ENCODE measurements at places on chromosomes 16 and 17.

DNA sequence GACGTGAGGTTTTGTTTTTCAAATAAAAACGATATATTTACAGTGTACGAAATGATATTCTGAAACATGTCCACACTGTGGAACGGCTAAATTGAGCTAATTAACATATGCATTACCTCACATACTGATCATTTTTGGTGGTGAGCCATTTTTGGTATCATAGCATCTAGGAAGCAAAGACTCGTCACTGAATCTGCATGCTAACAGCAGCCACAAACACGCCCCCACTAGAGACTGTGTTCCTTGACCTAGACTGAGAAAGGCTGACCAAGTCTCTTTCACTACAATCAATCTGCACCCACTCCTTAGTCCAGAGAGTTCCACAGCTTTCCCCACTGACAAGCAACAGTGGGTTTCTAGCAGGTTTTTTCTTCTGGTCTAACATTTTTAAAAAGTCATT, 29.5 kb downstream of the NPLOC4 start:
- DNase-seq: no peak

GRCh38 chr17:16013943-16014407, 14.4 kb downstream of the TTC19 start:
- peak; percentile 22 for DNase-seq

GRCh38 chr16:87954361-87954760, 3.1 kb downstream of the BANP start:
- DNase-seq: no peak

DNA sequence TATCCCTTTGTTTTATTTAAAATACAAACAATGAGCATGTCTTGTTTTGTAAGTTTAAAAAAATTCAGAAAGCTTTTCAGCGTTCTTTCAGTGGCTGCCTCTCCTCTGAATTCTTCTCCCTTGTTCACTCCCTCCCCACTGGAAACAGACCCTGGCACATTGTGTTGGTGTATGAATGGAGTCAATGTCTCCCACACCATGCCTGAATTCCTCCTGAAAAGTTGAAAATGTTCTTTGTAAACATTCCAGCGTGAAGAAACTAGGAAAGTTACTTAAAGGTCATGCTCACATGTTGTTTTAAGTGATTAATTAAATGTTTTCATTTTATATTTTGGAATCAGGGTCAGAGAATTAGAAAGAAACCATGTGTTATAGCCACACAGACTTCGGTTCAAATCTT, 136.9 kb upstream of the DYNLRB2 start:
- no peak for DNase-seq

DNA sequence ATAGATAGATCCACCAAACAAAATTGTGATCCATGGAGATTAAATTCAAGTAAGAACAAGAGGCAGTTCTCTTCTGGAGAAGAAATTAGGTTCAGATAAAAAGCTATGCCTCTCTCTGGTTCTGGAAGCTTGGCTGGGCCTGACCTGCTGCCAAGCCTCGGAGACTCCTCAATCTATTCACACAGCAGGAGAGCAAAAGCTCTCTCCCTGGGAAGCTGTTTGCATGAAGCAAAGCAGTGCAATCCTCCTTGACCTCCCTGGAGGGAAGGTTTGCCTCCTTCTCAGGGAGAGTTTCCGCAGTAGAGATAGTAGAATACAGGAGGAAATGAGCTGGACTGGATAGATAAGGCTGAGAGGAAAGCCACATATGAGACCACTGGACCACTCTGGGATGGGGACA, 78.1 kb upstream of the GNAO1 start:
- no peak for DNase-seq

- DNase-seq: no peak
Measured at GRCh38 chr17:69978056-69978646, 96.9 kb upstream of the KCNJ16 start.

GRCh38 chr16:58195344-58195743, 2.6 kb downstream of the CSNK2A2 start:
- no peak for DNase-seq

DNA sequence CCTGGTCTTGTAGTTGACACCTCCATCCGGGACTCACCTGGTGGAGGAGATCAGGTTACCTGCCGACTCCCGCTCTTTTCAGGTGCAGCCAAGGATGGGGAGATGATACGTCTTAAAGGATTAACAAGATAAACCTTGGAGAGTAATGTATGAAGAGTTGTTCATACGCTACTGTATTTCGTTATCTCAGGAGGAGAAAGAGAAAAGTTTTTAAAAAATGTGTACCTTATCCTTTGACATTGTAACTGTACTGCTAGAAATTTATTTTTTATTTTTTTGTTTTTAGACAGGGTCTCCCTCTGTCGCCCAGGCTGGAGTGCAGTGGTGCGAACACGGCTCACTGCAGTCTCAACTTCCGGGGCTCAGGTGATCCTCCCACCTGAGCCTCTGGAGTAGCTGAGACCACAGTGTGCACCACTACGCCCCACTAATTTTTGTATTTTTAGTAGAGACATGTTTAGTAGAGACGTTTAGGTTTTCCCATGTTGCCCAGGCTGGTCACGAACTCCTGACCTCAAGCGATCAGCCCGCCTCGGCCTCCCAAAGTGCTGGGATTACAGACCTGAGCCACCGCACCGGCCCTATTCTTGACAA, 764 bp upstream of the SMURF2 start:
- DNase-seq: no peak

- DNase-seq: no peak
Measured at GRCh38 chr17:19766421-19767270, 18.5 kb upstream of the ALDH3A1 start.

- DNase-seq: no peak
Measured at GRCh38 chr16:55035029-55035428, 104.4 kb downstream of the IRX5 start.

DNA sequence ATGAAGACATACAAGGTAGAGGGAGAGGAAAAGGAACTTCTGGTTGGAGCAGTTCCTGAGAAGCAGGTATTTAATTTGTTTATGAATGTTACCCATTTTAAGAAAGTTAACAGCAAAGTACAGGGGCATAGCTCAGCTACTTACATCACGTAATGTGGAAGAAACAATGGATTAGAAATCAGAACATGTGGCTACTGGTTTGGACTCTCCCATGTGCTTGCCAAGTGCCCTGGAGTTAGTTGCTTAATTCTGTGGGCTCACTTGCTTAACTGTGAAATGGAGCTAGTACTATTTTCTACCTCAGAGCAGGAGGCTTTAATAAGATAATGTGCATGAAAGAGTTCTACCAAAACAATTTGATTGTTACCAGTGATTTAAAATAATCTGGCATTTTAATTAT, 27.3 kb downstream of the RSPRY1 start:
- DNase-seq: no peak

GRCh38 chr17:68161644-68162428, 86.0 kb upstream of the AMZ2 start:
- DNase-seq: no peak

DNA sequence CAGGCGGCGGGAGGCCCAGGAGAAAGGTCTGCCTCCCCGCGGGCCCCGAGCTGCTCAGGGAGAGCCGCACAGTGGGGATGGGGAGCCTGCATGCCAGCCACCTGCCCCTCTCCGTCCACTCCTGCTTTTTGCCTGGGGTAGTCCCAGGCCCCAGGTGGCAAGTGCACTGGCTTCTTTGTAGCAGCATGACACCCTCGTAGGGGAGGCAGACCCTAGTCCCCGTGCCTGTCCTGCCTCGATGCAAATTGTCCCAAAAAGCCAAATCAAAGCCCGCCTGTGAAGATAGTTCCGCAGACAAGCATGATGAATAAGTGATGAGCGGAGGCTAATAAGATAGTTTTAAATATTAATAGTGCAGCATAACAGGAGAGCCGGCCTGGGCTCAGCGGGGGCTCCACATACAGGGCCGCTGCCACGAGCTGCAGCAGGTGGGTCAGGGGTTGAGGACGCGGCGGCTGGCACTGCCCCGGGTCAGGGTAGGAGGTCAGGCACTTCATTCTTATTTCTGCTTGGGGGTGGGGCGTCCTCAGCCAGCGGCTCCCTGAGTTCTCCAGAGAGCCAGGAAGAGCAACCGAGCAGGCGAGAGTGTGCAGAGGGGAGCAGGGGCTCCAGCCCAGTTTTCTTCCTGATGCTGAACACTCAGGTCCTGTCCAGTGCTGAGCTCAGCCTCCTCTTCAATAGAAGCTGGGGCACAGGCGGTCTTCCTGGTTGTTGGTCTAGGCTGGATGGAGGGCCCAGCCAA, 26.8 kb downstream of the GINS2 start:
- DNase-seq: no peak

- peak; percentile 96 for DNase-seq
Measured at GRCh38 chr17:44556832-44557606, at the start of gene FZD2. Gene FZD2, plus strand, starts transcription at chr17:44557484. Its CDS starts 205 bp downstream, at chr17:44557689.

GRCh38 chr16:59324462-59324861, 590.3 kb upstream of the GOT2 start:
- no peak for DNase-seq

- DNase-seq: no peak
Measured at GRCh38 chr17:75806822-75807500, 22.4 kb downstream of the UNK start.

DNA sequence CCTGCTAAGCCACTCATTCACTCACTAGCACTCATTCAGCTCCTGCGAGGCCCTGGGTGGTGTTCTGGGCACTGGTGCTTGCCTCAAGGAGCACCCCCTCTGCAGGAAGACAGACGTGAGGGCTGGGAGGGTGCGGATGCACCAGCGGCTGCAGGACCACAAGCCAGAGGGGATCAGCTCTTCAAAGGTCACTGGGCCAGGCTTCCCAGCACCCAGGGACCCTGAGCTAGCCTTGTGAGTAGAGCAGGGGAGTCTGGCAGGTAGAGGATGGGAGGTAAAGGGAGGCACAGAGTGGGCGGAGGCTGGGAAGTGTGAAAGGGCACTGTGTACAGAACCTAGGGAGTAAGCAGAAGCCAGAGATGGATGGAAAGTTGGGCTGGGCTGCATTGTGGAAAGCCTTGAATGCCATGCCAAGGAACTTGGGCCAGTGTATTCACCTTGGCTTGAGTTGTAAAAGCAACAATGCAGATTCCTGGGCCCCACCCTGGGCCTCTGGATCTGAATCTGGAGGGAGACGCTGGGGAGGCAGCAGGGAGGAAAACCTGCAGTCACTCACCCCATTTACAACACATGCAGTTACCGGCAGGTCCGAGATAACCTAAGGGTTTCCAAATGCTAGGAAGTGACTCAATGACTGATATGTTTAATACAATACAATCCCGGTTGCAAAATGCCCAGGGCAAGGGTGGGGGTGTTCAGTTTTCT, 1.7 kb downstream of the IL4R start:
- DNase-seq: no peak

DNA sequence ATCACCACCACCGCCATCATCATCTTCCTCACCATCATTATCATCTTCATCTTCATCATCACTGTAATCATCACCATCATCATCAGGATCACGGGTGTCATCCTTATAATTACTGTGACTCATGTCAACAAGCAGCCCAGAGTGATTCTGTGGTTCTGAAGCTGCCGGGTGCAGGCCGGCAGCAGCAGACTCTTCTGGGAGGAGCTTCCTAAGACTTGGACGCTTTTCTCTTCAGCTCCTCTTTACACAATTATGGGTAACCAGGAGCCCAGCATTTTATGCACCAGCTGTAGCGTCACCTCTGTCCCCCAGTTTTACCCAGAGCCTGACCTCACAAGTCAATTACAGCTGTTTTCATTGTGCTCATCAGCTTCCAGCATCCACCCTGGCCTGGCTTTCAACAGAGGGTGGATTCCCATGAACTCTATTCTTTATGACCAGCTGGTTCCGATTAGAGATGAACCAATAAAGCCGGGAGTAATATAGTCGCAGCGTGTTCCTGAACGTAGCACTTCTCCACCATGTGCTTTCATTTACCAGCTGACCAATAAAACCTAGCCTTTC, 275.8 kb downstream of the FOXL1 start:
- peak; percentile 99 for DNase-seq

- no peak for DNase-seq
Measured at GRCh38 chr16:61926766-61927165, 109.5 kb downstream of the CDH8 start.

- DNase-seq: no peak
Measured at GRCh38 chr16:11140867-11141266, 115.1 kb downstream of the SOCS1 start.

- no peak for DNase-seq
Measured at GRCh38 chr16:31301708-31302400, 42.1 kb downstream of the ITGAM start.

GRCh38 chr17:47663912-47664623, 14.3 kb downstream of the KPNB1 start:
- no peak for DNase-seq

DNA sequence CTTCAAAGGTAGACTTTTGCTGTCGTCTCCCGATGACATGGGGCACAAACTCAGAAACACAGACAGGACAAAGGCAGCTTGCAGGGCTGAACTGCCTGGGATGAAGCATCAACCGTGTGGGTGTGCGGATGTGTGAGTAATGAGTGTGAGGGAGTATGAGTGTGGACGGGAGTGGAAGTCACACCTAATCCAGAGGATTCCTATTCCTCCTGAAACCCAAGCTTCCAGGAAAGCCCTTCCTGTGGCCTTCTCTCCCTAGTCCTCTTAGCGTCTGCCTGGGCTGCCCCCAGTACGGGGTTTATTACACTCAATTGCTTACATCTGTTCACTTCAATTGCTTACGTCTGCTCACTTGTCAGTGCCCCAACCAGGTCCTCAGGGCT, 2.3 kb upstream of the IL4R start:
- DNase-seq: no peak
